ENCODE measurements at places on chromosomes 12 and 14.
A peak's percentile ranks its signal among the peaks of the same experiment; 100 is the strongest.

DNA sequence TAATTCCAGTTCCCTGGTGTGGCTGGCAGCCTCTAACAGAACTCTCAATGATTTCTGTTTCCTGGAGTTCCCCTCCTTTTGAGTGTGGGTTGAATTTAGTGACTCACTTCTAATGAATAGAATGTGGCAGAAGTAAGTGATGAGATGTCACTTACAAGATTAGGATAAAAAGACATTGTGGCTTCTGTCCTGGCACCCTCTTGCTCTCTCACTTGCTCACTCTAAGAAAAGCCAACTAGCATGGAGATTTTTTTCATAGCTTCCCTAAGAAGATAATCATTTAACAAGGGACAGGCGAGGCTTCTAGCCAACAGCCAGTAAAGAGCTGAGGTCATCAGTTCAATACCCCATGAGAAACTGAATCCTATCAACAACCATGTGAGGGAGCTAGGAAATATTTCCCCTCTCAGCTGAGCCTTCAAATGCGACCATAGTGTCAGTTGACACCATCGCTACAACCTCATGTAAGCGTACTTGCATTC is 156.7 kb downstream of the TMTC3 start:
- DNase-seq = peak; percentile 24

DNA sequence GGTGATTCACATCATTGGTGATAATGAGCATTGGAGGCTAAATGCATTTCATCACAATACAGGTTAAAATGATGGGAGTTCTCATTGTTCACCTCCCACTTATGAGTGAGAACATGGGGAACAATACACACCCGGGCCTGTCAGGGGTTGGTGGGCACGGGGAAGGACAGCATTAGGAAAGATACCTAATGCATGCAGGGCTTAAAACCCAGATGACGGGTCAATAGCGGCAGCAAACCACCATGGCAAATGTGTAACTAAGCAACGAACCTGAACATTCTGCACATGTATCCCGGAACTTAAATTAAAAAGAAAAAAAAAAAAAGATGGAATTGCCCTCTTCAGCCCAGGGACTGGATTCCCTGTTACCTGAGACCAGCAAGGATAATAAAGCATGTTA is 2.3 kb upstream of the LUM start:
- no peak for DNase-seq

DNA sequence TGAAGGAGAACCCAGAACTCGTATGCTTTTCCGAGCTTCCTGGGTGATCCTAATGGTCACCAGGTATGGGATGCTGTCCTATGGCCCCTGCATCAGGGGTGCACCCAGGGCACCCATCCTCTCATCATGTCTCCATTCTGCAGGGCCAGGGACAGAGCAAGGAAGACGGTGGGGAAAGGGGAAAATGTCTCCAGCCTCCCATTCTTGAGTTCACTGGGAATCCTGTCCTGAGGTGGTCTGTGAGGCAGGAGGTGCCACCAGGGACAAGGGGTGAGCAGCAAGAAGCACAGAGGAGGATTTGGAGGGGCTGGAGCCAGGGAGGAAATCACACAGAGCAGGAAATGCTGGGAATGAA is 14.9 kb upstream of the SLC6A12 start:
- no peak for DNase-seq

- no peak for DNase-seq
Measured at GRCh38 chr12:51065530-51065929, 17.4 kb downstream of the LETMD1 start.

- no peak for DNase-seq
Measured at GRCh38 chr14:32883188-32883587, 55.5 kb upstream of the NPAS3 start.

GRCh38 chr14:101027291-101027690 is 123.8 kb upstream of the RTL1 start:
- DNase-seq = no peak

- peak; percentile 71 for DNase-seq
Measured at GRCh38 chr14:74501135-74501614, 7.6 kb downstream of the ISCA2 start.

- DNase-seq = no peak
Measured at GRCh38 chr14:103393676-103394626, 8.7 kb downstream of the MARK3 start.

DNA sequence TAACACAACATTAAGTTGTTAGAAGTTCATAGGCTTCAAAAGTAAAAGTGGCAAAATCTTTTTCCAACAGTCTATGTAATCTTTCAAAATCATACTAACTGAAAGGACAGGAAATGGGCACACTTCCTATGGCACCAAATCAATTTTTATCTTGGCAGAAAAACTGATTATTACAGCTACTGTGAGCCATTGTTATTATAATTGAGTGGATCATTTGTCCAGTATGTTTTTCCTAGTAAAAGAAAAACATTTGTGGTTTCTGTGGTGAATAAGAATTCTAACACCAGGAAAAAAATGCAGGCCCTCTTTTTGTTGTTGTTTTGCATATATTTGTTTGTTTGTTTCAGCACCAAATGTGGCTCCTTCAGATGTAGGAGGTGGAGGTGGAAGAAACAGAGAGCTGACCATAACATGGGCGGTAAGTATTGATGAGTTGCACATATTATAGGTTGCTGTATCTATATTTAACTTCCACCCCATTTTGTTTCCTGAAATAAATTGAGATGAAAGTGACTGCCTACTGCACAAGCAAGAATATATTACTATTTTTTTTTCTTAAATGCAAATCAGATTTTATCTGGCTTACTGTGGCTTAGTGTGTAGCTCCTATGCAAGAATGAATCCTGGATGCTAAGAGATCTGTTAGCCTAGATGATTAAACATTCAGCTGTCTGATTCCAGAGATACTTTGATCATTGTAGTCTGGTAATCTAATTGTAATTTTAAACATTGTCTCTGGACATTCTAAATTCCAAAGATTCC is 174.1 kb upstream of the PDZRN4 start:
- DNase-seq = no peak

DNA sequence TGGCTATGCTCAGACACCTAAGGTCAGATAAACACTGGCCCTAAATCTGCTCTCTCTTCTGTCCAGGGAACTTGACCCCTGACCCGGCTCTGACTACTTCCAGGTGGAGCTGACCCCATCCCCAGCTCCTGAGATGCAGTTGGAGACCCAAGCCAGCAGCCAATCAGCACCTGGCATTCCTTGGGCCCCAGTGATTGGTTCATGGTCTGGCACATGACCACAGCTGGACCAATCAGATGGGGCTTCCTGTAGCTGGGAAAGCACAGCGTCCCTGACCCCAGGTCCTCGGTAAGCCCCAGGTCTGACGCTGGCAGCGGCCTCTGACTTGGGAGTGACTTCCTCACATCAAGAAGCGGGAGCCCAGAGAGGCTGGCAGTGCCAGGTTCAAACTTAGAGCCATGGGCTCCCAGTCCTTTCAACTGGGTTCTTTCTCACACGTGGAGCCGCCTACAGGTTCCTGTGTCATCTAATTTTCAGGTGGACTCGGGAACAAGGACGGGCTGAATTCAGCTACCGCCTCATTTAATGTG is 915.4 kb upstream of the TMEM132C start:
- no peak for DNase-seq

- DNase-seq = peak; percentile 47
Measured at GRCh38 chr14:29805415-29806123, 122.1 kb downstream of the PRKD1 start.

- no peak for DNase-seq
Measured at GRCh38 chr12:62659453-62660295, 193.0 kb downstream of the MON2 start.

DNA sequence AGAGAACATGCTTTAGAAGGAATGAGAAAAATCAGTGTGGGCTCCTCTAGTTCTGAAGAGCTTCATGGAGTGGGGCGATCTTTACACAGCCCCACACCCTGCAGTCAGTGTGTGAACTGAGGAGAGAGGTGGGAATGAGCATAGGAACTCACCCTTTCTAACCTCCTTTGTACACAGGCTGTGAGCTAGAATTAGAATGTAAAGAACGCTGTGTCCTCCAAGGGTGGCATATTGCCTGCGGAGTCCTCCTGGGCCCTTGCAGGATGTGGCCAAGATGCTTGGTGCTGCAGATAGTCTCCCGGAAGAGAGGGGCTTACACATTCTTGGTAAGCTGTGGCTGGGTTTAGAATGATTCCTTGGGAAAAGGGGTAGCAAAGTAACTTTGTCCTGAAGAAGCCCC is 43.9 kb downstream of the NINJ2 start:
- no peak for DNase-seq

GRCh38 chr12:62724285-62724684 is 210.7 kb downstream of the PPM1H start:
- DNase-seq = no peak

DNA sequence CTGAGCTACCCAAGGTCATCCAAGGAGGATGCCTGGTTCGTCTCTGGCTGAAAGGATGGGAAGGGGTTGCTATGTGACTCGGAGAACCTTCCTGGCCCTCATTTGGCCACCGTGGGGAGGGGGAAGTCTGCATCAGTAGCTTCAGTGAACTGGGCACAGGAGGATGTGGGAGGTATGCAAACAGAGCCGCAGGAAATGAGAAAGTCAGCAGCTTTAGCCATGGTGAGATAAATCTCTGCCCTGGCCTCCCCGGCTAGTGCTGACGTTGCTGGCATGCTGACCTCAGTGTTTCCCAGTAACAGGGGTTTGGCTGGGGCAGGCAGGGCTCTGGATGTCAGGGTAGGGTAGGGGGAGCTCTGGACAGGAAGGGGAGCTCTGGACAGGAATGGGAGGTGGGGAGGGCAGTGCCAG is 2.3 kb upstream of the CEBPE start:
- DNase-seq = no peak

DNA sequence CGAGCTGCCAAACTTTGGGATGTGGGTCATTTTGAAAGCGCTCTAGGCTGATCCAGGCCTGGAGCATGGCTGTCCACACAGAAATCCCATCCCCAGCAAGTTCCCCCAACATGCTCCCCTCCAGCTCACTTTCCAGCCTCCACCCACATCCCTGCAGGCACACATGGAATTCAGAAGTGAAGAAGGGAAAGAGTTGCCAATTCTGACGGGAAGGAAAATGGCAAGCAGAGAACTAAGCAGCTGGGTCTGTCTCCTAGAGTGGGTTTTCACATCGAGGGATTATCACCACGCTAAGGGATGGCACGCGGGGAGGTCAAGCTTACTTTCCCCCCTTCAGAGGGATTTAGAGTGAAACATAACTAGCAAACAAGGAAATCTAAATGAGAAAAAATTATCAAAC is 142.3 kb downstream of the RIMBP2 start:
- no peak for DNase-seq

DNA sequence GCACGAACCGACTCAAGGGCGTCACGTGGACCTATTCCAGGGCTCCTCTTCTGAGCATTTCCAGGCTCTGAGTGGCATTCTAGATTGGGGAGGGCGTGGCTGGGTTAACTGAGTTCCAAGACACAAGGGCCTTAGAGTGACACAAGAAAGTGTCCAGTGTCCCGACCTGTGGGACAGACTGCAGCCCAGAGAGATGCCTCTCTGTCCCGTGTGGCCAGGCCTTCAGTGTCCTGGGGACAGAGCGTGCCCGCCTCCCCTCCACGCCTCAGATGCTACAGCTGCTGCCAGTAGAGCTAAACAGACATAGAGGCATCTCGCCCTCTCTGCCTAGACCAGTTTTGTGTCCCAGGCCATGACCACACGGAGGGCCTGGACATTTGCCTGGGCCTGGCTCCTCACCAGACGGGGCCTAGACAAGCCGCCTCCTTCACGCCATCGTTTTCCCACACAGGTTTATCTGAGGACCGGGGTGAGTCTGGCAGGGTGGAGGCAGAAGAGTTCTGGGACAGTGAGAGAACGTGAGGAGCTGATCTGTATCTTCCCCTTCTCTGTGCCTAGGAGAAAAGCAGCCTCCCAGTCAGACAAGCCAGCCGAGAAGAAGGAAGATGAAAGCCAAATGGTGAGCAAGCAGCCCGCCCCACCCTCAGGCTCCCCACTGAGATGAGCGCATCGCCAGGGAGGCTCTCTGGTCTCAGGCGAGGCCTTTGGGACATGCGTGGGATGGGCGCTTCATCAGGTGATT is 27.1 kb downstream of the DEGS2 start:
- DNase-seq = no peak
